Fibroblast of villous mesenchyme (primary cell): ENCODE measurements at places on chromosomes 2 and 18. TPM values are rescaled to one million over a fixed set of nuclear protein-coding genes. Genes with fewer than 3 reads are reported as not detected.

Gene REG3G
- total RNA-seq, result not detected in 2 replicates

Gene SLC14A1
- 0.86 and 9.3 TPM in 2 replicates for total RNA-seq

Gene SCG2
- 0.86 and 0.97 TPM in 2 replicates for total RNA-seq

DNA sequence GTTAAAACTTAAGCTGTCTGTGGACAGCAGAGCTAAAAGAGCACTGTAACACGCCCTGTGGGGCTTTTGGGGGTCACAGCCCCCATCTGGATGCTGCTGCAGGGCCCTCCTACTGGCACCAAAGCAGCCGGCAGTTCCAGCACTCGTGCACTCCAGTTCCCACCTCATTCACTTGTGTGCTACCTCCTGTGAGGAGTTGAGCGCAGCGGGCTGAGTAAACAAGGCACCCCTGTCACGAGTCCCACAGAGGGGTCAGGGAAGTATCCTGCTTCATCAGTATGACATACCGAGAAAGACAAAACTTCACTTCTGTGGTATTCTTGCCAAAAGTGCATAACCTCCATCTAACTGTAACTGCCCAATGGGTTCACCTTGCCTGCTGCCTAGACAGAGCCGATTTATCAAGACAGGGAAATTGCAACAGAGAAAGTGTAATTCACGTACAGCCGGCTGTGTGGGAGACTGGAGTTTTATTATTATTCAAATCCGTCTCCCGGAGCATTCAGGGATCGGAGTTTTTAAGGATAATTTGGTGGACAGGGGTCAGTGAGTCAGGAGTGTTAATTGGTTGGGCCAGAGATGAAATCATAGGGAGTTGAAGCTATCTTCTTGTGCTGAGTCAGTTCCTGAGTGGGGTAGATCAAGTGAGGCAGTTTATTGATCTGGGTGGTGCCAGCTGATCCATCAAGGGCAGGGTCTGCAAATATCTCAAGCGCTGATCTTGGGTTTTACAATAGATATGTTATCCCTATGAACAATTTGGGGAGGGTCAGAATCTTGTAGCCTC lies 41.6 kb downstream of the TMEM17 start:
- peak; percentile 10 for DNase-seq

GRCh38 chr2:145677371-145677770 lies 1157.5 kb upstream of the ZEB2 start:
- DNase-seq, result no peak

- DNase-seq, result no peak
These were observed 28.9 kb upstream of the SEMA4C start for GRCh38 chr2:96898641-96899412.
